Calu3 (cell line): ENCODE measurements at places on chromosomes 1 and 21.

GRCh38 chr21:34129901-34130715 is 56.7 kb downstream of the MRPS6 start:
- no peak for DNase-seq

DNA sequence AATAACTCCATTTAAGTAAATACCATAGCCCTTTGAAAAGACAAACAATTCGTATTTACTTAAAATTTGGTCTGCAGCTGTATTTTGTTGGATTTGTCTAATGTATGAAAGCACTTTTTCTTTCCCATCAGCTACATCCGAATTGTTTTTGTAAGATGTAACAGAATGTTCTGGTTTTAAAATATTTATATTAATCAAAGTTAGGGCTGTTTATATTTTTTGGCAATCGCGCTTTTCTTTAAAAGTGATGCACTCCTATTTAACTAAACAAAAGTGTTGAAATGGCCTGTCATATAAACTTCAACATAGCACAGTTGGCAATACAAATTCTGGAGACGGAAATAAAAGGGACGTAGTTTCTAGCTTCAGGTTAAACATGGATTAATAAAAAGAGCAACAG is 216.3 kb upstream of the ADGRL2 start:
- no peak for DNase-seq

GRCh38 chr1:7471836-7472235 is 299.3 kb upstream of the VAMP3 start:
- no peak for DNase-seq

DNA sequence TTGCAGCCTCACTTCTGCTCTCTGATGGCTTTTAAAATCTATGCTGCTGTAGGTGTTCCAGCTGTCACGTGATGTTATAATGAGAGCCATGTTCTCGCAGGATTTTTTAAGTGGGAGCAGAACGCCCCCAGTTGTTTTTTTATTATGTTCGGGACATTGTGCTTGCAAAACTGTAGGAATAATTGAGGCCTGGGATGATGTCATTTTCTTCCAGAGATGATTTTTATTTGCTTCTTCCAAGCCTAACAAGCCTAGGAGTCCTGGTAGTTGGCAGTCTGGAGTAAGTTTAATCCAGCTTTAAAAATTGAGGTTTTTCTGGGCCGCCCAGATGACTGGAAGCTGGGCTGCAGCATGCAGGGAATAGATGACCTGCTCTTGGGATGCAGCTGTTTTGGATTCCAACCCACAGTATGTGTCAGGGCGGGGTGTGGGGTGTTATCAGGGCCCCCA is 34.6 kb upstream of the CHIT1 start:
- no peak for DNase-seq

- no peak for DNase-seq
Measured at GRCh38 chr1:87594736-87595383, 266.2 kb downstream of the LMO4 start.

DNA sequence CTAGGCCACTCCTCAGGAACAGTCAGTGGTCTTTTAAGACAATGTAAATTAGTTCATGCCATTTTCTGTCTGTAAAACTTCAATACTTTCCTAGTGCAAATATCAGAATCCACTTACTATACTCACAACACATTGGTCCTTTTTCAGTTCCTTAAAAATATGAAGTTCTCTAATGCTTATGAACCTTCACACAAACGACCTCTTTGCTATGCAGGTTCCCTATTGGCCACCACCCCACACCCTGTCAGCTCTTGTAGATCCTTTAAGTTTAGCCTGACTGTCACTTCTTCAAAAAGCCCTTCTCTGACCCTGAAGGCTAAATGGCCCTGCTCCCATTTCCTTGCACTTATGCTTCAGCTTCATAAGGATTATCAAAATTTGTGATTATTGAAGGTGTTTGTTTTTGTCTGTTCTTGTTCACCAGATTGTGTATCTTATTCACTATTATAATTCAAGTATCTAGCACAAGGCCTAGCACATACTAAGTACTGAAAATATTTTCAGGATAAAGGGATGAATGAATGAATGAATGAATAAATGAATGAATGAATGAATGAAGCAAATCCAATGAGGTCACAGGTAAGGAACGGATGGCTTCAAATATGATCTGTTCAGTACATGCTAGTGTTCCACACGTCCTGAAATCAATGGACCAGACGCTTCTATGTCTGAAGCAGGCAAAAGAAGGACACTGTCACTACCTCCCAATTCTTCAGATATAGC is 373.9 kb downstream of the VAV3 start:
- DNase-seq, result no peak

DNA sequence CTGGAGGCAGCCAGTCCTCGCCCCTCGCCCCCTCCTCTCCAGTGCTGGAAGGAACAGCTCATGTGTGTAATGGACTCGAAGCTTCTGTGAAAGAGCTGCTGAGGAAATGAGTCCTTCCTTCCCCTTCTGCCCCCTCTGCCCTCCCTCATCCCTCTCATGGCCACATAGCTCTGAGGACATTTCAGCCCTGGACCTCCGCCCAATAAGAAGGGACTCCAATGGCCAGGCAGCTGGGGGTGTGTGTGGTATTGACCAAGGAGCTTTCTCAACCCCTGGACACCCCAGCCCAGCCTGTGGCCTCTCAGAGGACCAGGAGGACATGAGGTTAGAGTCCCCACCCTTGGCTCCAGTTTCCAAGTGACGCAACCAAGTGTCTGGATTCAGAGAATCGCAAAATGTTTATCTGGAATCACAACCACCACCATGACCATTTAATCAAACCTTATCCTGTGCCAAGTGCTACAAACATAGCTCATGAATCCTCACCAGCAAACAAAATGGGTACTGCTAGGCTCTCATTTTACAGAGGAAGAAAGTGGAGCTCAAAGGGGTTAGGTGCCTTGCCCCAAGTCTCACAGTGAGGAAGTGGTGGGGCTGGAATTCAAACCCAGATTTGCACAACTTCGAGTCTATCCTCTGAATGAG is 47.8 kb upstream of the ECE1 start:
- no peak for DNase-seq

DNA sequence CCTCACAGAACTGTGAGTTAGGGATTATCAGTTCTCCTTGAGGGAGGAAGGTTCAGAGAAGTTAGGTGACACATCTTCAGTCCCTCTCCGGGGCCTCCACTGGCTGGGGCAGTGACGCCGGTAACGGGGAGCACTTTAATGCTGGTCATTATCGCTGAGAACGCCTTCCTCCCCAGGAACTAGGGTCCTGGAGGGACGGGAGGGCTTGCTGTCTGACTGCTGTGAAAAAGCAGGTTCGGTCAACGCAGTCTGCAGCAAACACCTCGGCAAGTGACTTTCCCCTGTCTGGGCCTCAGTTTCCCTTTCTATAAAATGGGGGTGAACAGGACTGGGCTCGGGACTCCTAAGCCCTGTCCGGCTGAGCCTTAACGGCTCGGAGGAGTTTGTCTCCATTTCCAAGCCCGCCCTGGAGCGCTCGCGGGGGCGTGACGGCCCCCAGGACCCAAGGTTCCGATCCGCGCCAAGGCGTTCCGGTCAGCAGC is 341 bp upstream of the TMEM61 start:
- no peak for DNase-seq

GRCh38 chr1:40076895-40077312 is 20.1 kb downstream of the PPT1 start:
- no peak for DNase-seq

- peak; percentile 48 for DNase-seq
Measured at GRCh38 chr1:183019139-183019740, 4.0 kb upstream of the LAMC1 start.

DNA sequence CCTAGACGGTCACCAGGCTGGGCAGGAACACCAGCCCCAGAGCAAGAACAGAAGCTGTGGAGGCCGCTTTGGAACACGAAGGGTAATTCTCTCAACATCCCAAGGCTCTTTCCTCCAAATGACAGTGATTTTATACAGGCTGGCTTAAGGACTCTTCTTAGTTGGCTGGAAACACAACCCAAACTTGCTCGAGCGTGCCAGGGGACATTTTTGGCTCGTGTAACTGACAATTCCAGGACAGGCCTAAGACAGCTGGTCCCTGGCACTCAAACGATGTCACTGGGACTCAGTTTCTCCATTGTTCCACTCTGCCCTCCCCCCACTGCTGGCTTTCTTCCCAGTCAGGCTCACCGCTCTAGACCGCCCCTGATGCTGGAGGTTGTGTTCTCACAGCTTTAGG is 164.7 kb downstream of the NPHP4 start:
- no peak for DNase-seq

DNA sequence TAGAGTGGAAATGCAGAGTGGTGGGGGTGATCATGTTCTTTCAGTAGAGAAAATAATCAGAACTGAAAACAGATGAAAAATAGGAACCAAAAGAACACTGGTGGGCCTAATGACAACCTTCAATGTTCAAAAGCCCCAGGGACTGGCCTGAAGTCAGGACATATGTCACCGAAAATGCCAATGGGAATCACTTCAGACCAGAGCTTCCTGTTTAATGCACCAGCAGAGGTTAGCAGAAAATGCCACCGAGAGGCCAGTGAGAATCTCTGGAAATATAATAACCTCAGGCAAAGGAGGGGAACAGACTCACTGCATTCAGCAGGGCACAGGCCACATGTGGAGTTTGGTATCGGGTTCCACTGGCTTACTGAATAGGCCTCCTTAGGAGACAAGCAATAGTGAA is 15.9 kb upstream of the CD58 start:
- no peak for DNase-seq

- DNase-seq, result no peak
Measured at GRCh38 chr1:20390589-20391331, 95.2 kb downstream of the CAMK2N1 start.

GRCh38 chr1:107459204-107459904 is 318.5 kb downstream of the NTNG1 start:
- DNase-seq, result no peak

DNA sequence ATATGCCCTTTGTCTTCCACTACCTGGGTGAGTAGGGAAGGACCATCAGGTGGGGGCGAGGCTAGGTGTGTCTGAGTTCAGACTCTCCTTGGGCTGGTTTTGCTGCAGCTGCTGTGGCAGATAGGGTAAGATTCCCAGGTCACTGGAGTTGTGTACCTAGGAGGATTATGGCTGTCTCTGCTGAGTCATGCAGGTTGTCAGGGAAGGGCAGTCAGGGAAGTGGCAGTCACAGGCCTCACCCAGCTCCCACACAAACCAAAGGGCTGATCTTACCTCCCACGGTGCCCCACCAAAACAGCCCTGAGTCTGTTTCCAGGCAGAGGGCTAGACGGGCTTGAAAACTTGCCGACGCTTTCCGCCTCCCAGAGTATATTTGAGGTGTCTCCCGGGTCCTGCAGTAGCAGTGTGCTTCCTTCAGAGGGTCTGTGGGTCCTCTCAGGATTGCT is 201.6 kb upstream of the PLXNA2 start:
- DNase-seq, result peak; percentile 5

DNA sequence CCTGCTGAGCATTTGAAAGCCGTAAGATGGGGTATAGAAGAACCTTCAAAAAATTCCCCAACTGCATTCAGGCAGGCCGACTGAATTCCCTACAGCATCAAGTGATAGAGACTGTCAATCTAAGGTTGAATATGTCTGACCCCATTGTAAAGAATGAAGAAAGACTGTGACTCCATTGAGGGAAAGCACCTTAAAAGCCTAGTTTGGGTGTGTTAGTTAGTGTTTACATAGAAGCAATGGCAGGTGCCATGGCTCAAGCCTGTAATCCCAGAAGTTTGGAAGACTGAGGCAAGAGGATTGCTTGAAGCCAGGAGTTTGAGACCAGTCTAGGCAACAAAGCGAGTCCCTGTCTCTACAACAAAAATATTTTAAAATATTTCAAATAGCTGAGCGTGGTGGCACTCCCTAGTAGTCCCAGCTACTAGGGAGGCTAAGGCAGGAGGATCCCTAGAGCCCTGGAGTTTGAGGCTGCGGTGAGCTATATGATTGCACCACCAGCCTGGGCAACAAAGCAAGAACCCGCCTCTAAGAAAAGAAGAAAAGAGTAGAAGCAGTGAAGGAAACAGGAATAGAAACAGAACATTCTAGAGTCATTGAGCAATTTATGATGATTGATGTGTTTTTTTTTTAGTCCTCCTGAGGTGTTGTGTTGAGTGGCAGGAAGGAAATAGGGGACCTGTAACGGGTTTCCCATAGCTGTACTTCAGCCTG is 15.4 kb downstream of the POLR3GL start:
- DNase-seq, result no peak

DNA sequence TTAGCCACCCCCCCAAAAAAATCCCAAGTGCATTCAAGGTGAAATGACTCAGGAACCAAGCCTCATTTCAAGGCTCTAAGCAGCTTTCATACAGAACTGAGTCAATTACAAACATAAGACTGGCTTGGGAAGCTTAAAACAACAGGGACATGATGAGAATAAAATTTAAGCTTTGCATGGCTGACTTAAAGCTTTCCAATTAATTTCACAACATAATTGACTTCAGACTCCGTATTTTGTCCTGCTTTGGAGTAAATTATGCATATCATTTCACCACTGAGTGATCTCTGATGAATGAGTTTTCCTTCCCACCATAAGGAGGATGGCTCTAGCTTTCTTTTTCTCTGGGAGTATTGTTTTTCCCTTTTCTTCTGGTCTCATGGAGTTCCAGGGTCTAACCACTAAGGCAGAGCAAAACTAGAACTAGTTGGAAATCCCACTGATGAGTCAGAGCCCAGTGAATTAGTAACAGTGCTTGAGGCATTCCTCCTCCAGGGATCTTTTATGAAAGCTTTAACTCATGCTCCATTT is 72.8 kb downstream of the XCL2 start:
- DNase-seq, result peak; percentile 56

DNA sequence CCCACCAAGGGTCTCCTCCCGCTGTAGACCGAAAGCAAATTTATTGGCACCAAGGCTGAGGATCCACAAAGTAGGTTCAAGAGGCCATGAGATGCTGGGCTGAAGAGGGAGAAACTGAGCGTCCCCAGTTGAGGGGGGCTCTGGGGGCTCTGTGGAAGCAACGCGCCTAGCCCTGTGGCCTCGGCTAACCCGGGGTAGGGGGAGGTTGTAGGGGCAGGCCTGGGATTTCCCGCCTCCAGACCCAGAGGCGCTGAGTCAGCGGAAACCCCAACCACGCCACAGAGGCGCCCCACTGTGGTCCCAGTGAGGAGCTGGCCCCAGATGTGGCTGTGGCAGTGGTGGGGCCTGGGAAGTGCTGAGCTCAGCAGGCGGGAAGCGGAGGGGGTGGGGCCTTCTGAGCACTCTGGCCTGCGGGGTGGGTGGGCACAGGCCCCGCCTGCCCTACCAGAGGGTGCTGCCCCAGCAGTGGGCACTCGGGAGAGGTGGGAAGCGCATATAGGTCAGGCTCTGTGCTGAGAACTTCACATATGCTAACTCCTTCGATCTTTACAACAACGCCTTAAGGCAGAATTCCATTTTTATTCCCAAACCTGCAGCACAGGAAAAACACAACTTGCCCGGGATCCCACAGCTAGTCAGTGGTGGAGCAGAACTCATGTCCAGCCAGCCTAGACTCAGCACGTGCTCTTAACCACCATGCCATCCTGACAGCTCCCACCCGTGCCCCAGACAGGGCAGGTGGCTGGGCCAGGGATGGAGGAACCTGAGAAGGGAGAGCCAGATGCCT is 1.5 kb upstream of the COL16A1 start:
- peak; percentile 35 for DNase-seq

GRCh38 chr21:44943686-44944550 is 4.1 kb downstream of the SLX9 start:
- no peak for DNase-seq
